ENCODE measurements at places on chromosomes 1 and 21. TPM values are rescaled to one million over a fixed set of nuclear protein-coding genes. Genes with fewer than 3 reads are reported as not detected.

GRCh38 chr1:191870490-191870889 is 287.8 kb upstream of the RGS18 start:
- no peak for DNase-seq

- no peak for DNase-seq
Observed at GRCh38 chr1:63621698-63622097, 28.5 kb downstream of the PGM1 start.

DNA sequence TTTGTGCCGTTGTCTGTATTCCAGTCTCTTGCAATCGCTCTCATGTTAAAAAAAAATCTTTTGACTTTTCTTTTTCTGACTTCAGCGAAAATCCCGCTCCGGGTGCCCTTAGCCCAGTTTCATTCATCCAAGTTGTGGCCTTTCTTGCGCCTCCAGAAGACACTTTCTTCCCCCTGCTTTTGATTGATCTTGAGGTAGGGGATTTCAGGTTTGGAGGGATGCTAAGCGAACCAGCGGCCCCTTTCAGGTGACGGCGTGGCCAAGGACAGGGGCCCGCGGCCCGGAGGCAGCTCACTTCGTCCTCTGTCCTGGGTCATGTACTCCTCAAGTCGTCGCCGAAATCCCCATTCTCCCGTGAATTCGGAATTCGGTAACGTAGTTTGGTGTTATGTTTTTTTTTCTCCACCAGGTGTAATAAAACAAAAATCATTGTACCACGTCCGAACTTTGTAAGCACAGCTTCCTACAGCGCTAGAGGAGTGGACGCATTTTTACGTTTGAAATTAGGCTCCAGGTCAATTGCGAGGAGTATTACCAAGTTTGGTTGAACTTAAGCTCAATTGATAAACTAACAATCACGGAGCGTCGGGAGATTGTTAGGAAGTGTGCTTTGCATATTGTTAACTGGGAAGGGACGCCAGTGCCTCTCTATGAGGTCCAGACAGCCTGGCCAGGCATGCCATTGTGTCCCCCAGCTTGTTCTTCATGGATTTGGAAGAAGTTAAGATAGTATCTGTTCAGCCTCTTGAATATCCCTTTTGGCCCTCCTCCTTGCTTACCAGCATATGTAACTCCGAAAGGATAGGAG is 1.1 kb downstream of the MRPS6 start:
- DNase-seq = no peak

DNA sequence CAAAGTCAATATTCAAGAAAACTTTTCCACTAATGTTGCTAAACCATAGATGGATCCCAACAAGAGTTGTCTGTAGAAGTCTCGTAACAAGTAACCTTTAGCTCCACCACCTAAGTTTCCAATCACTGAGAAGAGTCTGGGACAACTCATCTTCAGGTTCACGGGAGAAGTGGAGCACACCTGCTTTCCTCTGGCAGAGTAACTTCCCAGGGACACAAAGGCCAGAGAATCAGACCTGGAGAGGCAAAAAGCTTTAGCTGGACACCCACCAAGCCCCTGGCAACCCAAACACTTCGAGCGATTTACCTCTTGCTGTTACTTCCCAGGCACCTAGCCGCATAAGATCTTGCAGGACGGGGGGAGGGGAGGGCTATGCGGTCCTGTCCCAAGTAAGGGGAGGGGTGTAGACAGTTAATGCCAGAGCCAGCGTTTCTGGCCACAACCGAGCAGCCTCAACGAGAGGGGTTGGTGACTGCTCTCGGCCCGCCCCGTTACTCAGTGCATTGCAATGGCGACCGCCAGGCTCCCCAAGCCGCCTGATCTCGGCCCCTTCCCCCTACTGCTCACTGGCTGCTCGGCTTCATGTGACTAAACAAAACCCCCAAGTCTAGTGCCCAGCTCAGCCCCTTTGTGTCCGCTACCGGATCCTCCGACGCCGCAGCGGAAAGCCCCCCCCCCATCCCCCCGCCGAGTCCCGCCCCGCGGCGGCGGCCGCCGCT is 709 bp downstream of the ZNF644 start:
- DNase-seq = peak; percentile 75

DNA sequence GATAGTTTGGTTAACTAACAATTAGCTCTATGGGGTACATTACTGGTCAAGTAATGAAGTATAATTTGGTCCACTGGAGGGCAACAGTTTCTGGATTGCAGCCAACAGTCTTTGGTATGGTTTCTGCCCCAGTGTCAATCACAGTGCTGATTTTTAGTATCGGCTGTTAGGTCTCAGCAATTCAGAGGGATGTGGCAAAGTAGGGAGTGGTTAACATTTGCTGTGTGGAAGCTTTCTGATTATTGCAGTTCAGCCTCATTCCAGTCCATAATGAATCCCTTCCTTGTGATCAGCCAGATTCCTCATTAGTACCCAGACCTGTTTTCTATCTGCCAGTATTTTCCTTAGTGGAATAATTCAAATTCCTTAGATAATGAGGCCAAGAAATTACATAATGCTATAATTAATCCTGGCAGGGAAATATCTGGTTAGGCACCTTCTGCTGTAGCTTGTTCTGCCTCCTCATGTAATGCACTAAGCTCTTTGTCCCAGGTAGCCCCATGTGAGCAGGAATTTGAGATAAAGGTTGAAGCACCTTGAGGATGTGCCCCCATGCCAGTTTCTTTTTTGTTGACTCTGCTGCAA is 14.0 kb downstream of the F3 start:
- DNase-seq = no peak

Gene ADAMTS1
- total RNA-seq = 3.3 TPM

GRCh38 chr1:228903434-228904071 is 168.3 kb downstream of the RHOU start:
- DNase-seq = no peak

DNA sequence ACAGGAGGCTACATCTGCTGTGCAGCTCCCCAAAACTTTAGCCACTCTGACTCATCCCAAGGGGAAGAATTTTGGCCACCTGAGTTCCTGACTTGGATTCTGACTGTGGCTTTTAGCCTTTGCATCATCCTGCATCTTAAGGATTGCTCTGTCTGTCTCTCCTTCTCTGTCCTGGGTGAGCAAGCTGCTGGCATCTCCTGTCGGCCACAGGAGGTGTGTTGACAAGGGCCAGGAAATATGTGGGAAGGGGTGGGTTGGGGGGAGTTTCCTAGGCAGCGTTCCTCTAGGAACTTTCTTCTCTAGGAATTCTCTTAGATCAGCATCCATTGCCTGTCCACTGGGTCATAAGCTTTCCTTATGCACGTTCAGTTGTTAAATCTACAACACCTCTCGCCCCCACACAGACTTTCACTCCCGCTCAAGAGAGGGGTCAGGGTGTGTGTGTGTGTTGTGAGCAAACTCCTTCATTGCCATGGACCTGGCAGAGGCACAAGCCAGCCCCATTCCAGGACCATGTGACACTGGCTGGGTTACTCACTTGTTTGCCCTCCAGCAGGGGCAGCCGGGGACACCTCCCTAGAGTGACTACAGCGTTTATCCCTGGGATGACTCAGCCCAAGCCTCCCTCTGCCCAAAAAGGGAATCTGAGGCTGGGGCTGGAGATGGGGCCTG is 145.0 kb upstream of the DUSP10 start:
- peak; percentile 60 for DNase-seq

Gene ILDR2
- 3.3 TPM for total RNA-seq

Gene RNU1-1
- total RNA-seq = 1,159 TPM

Gene EFNA3
- 0.43 TPM for total RNA-seq

Gene ZNF326
- 11.2 TPM for total RNA-seq

Gene ACOT11
- 1.5 TPM for total RNA-seq

- no peak for DNase-seq
Observed at GRCh38 chr1:227112538-227112937, 172.4 kb downstream of the COQ8A start.

DNA sequence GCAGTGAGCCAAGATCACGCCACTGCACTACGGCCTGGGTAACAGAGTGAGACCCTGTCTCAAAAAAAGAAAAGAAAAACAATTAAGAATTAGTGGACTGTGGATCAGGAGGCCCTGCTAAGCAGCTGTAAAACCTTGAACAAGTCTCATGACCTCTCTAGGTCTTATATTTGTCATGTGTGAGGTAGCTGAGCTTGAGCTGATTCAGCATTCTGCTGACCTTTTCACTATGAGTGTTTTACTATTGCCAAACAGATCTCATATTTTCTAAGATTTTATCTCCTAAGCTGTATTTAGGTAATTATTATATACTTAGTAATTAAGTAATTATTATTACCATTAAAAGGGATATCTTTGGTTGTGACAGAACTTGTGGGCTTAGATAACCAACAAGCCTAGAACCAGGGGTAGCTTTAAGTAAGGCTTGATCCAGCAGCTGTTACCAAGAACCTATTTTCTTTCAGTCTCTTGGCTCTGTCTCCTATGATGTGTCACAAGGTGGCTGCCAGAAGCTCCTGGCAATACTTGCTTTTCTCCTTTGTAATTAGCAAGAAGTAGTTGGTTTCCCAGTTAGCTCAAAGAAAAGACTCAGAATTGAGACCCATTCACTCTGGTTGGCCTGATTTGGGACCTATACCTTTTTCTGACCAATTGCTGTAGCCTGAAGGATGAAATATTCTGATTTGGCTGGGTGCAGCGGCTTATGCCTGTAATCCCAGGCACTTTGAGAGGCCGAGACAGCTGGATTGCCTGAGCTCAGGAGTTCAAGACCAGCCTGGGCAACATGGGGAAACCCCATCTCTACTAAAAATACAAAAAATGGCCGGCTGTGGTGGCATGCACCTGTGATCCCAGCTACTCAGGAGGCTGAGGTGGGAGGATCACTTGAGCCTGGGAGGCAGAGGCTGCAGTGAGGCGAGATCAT is 8.5 kb upstream of the ZC3H12A start:
- DNase-seq = no peak

DNA sequence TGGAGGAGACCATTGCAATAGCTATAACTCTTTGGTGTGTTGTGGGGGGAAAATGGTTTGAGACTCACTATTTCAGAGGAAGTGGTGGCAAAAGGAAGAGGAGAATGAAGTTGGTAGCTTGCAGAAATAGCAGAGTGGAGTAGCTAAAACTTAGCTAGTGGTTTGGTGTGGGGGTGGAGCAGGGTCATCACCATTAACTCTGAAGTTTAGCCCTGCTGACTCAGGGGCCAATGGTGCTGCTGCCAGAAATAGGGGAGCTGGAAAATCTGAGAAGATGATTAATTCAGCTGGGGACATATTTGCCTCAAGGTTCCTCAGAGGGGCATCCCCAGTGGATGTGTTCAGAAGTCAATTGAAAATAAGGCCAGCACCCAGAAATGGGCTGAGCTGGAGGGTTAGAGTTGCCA is 65.4 kb downstream of the RUNX1 start:
- no peak for DNase-seq

GRCh38 chr21:22679207-22679606 is 1681.0 kb downstream of the NCAM2 start:
- no peak for DNase-seq

DNA sequence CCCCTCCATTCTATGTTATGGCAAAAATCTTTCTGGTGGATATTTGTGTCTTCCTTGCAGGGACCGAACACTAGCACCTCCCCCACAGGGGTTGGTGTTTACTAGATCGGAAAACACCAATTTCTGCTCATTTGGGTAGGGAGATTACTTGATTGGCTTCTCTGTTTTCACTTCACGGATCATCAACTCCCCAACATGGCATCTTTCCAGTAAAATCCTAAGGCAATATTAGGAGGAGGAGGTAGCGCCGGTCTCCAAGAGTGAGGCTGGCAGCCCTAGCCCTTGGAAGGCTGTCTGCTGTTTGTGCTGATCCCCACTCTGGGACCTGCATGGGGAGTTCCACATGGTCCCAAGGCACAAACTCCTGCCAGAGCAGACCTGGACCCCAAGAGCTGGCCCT is 12.2 kb downstream of the VASH2 start:
- DNase-seq = no peak

Gene BATF3
- total RNA-seq = 0.28 TPM

GRCh38 chr1:27233667-27234048 is 774 bp upstream of the WDTC1 start:
- peak; percentile 46 for DNase-seq

GRCh38 chr1:215056584-215056983 is 26.0 kb upstream of the KCNK2 start:
- DNase-seq = no peak

Gene TNFRSF18
- not detected for total RNA-seq

GRCh38 chr1:32724678-32725614 is 22.4 kb upstream of the SYNC start:
- no peak for DNase-seq

- no peak for DNase-seq
Observed at GRCh38 chr1:109388884-109389637, 8.7 kb downstream of the SORT1 start.
